ENCODE measurements at places on chromosomes 3 and 15. TPM values are rescaled to one million over a fixed set of nuclear protein-coding genes. Genes with fewer than 3 reads are reported as not detected.

Gene SI
- total RNA-seq, result not detected

Gene TUBGCP5
- total RNA-seq, result 17.2 TPM

DNA sequence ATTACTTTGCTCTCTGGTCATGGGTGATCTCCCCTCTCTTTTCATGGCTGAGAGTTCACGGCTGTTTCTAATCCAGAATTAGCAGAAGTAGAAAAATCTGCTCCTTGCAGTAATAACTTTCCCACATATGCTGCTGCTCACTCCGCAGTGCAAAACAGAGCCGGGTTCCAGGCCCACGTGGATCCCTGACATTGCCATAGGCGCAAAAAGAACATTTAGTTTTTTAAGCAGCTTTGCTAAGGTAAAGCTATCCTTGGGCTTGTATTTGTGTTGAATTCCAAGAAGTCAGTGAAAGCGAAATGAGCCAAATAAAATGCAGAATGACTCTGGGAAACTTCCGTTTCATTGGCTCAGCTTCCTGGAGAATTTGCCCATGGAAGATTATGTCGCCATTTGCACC is 633.7 kb upstream of the SUCLG2 start:
- no peak for DNase-seq
- H3K27me3 ChIP-seq, result no peaks in the 10 kb centered on the region
- H3K36me3 ChIP-seq, result no peaks in the 10 kb centered on the region
- H3K27ac ChIP-seq, result no peak overlapping the region
- no peak overlapping the region for H3K4me3 ChIP-seq
- no peaks in the 10 kb centered on the region for H3K4me1 ChIP-seq

Gene DGKG
- 4.7 TPM for total RNA-seq

- peak overlapping the region; percentile 67 for H3K4me3 ChIP-seq
- no peak overlapping the region for H3K27ac ChIP-seq
- DNase-seq, result no peak
- no peaks in the 10 kb centered on the region for H3K36me3 ChIP-seq
Observed at GRCh38 chr15:41512512-41512939, 1.1 kb downstream of the LTK start.

Gene ADCY5
- total RNA-seq, result not detected

GRCh38 chr3:105907777-105908176 is 39.0 kb upstream of the CBLB start:
- H3K4me1 ChIP-seq, result peaks cover 3% of the 10 kb centered on the region
- no peaks in the 10 kb centered on the region for H3K27me3 ChIP-seq
- H3K27ac ChIP-seq, result no peak overlapping the region
- no peaks in the 10 kb centered on the region for H3K36me3 ChIP-seq

GRCh38 chr15:33968224-33968623 is at the start of gene CHRM5:
Gene CHRM5 (plus strand): TSS chr15:33968497. CDS start chr15:34062718, 94,221 bp downstream.
- H3K4me1 ChIP-seq, result no peaks in the 10 kb centered on the region
- no peaks in the 10 kb centered on the region for H3K27me3 ChIP-seq
- no peak within 1 kb of the TSS for H3K4me3 ChIP-seq

DNA sequence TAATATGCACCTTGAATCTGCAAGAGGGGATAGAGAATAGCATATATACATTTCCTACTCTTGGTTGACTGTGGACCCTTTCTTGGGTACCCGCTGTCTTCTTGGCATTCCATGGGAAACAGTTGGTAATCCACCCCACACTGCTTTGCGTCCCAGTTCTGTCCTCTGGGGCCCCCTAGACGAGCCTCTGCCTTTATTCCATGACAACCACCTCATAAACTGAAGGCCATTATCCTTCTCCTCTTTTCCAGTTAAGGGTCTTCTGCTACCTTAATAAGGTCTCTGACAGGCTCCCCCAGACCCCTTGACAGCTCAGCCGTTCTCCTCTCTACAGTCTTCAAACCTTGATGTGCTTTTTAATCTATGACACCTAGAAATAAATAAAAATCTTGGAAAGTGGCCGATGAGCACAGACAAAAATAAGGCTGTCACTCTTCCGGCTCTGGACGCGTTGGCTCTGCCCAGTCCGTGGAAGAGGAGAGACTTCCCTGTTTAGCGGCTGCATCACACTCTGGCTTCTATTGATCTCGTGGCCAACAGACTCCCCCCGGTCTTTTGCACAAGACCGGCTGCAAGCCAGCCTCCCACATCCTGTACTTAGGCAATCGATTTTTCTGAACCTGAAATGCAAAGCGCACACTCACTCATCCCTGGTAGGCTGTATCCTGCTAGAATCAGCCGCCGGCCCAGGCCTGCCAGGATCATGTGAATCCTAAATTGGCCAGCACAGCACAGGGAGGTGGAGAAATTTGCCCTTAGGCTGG is 251.0 kb upstream of the TLE3 start:
- H3K36me3 ChIP-seq, result no peaks in the 10 kb centered on the region
- no peak for DNase-seq
- H3K4me1 ChIP-seq, result no peaks in the 10 kb centered on the region
- H3K27ac ChIP-seq, result no peak overlapping the region
- H3K4me3 ChIP-seq, result no peak overlapping the region

- no peak for DNase-seq
- peaks cover 22% of the 10 kb centered on the region for H3K4me1 ChIP-seq
- peak overlapping the region; percentile 7 for H3K27ac ChIP-seq
- no peak overlapping the region for H3K4me3 ChIP-seq
Observed at GRCh38 chr15:38696790-38697495, 132.3 kb upstream of the RASGRP1 start.

Gene TRH
- total RNA-seq, result not detected

Gene HYKK
- total RNA-seq, result 0.23 TPM

GRCh38 chr3:60770532-60770931 is 480.7 kb downstream of the FHIT start:
- no peak overlapping the region for H3K27ac ChIP-seq
- no peaks in the 10 kb centered on the region for H3K4me1 ChIP-seq
- H3K36me3 ChIP-seq, result no peaks in the 10 kb centered on the region
- H3K4me3 ChIP-seq, result no peak overlapping the region

Gene AADACL2
- not detected for total RNA-seq

Gene NRG4
- 2.9 TPM for total RNA-seq

DNA sequence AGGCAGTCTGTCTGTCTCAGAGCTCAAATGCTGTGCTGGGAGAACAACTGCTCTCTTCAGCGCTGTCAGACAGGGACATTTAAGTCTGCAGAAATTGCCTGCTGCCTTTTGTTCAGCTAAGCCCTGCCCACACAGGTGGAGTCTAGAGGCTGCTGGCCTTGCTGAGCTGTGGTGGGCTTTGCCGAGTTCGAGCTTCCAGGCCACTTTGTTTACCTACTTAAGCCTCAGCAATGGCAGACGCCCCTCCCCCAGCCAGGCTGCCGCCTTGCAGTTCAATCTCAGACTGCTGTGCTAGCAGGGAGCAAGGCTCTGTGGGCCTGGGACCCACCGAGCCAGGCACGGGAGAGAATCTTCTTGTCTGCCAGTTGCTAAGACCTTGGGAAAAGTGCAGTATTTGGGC is 25.0 kb upstream of the RPP14 start:
- no peak overlapping the region for H3K4me3 ChIP-seq
- peaks cover 6% of the 10 kb centered on the region for H3K36me3 ChIP-seq
- H3K27ac ChIP-seq, result no peak overlapping the region
- H3K4me1 ChIP-seq, result no peaks in the 10 kb centered on the region
- no peaks in the 10 kb centered on the region for H3K27me3 ChIP-seq

Gene MASP1
- 0.05 TPM for total RNA-seq

GRCh38 chr3:69244039-69244438 is 121.6 kb upstream of the LMOD3 start:
- H3K27me3 ChIP-seq, result no peaks in the 10 kb centered on the region
- H3K4me3 ChIP-seq, result no peak overlapping the region
- H3K27ac ChIP-seq, result no peak overlapping the region
- no peak for DNase-seq
- no peaks in the 10 kb centered on the region for H3K36me3 ChIP-seq

DNA sequence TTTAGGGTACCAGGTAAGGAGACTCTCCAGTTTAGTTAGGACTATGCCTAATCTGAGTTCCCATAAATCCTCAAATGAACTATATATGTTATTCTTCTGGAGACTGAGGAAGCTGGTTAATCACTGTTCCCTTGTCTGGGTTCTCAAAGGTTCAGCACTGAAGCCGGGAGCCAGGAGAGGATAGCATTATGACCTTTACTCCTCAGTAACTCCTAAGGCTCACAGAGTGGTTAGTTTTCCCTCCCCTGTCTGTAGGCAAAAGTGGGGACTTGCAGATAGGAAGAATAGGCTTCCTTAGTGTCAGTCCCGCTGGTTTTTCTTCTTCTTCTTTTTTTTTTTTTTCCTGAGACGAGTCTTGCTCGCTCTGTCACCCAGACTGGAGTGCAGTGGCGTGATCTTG is 50.4 kb downstream of the CRTC3 start:
- DNase-seq, result no peak
- H3K4me1 ChIP-seq, result no peaks in the 10 kb centered on the region
- H3K4me3 ChIP-seq, result no peak overlapping the region
- no peak overlapping the region for H3K27ac ChIP-seq

- H3K4me3 ChIP-seq, result no peak overlapping the region
- H3K27ac ChIP-seq, result no peak overlapping the region
- DNase-seq, result no peak
- H3K4me1 ChIP-seq, result no peaks in the 10 kb centered on the region
- no peaks in the 10 kb centered on the region for H3K27me3 ChIP-seq
Observed at GRCh38 chr15:62941699-62942098, 100.8 kb upstream of the TPM1 start.

GRCh38 chr15:57437564-57437963 is 61.3 kb downstream of the CGNL1 start:
- DNase-seq, result no peak
- H3K4me1 ChIP-seq, result no peaks in the 10 kb centered on the region
- H3K36me3 ChIP-seq, result no peaks in the 10 kb centered on the region
- H3K4me3 ChIP-seq, result no peak overlapping the region
- no peaks in the 10 kb centered on the region for H3K27me3 ChIP-seq

DNA sequence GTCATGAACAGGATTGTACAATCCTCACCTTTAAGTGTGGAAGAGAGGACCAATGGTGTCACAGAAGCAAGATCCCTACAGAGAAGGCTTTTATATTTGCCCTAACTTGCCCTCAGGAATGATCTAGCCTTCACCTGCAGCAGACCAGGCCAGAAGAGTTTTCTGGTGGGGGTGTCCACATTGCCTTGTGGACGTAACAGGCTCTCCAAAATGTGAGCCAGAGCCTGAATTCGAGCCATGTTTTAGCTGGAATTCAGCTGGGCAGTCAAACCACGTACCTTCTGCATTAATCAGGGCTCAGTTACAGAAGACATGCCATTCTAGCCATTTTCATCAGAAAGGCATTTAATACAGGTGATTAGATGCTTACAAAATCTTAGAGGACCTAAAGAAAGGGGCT is 23.6 kb upstream of the RAB7A start:
- no peaks in the 10 kb centered on the region for H3K4me1 ChIP-seq
- no peaks in the 10 kb centered on the region for H3K36me3 ChIP-seq
- no peak overlapping the region for H3K27ac ChIP-seq
- no peak overlapping the region for H3K4me3 ChIP-seq
- DNase-seq, result no peak
- H3K27me3 ChIP-seq, result no peaks in the 10 kb centered on the region

Gene LYZL4
- not detected for total RNA-seq

- H3K4me3 ChIP-seq, result no peak overlapping the region
- no peak for DNase-seq
Observed at GRCh38 chr15:60116456-60117089, 112.5 kb downstream of the FOXB1 start.

GRCh38 chr3:81968658-81969057 is 207.2 kb upstream of the GBE1 start:
- H3K36me3 ChIP-seq, result no peaks in the 10 kb centered on the region
- no peak for DNase-seq
- H3K4me3 ChIP-seq, result no peak overlapping the region
- no peaks in the 10 kb centered on the region for H3K4me1 ChIP-seq
- no peak overlapping the region for H3K27ac ChIP-seq
- no peaks in the 10 kb centered on the region for H3K27me3 ChIP-seq
